Right ventricle myocardium inferior (tissue), 1 donor: ENCODE measurements at places on chromosomes 7 and 10. TPM values are rescaled to one million over a fixed set of nuclear protein-coding genes. Genes with fewer than 3 reads are reported as not detected.

Gene UCN3
- not detected for total RNA-seq

- DNase-seq, result no peak
Observed at GRCh38 chr7:47537716-47538675, 43.9 kb downstream of the TNS3 start.

- no peak for DNase-seq
Observed at GRCh38 chr10:60353519-60354258, 36.0 kb downstream of the ANK3 start.

Gene AKR1C8
- total RNA-seq, result not detected

DNA sequence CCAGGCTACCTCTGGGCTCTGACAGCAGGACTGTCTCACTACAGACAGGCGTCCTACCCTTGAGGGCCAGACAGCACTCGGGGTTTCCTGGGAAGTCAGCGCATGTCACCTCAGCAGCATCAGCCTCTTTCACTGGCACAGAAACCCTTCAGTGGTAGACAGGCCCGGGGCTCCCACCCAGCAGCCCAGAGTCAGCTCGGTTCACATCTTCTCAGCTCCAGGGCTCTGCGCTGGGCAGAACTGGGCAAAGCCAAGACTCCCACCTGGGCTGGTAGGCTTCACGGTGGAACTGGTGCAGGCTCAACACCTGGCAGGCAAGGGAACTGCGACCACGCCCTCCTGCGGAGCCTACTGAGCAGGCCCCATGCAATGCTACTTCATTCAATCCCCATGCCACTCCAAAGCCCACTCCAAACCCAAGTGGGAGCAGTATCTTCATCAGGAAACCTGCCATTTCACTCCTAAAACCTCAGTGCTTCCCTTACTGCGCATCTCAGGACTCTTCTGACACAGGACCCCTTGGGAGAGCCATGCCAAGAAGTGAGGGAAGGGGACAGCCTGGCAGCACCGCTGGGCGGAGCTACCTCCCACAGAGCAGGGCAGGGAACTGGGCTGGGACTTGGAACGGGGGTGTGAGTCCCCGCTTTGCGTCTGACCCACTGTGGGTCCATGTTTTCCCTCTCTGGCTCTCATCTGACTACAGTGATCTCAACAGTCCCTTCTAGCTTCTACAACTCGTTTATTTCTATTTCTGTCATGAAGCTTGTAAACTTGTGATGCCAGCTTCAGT is 60.4 kb downstream of the SCRN1 start:
- no peak for DNase-seq

DNA sequence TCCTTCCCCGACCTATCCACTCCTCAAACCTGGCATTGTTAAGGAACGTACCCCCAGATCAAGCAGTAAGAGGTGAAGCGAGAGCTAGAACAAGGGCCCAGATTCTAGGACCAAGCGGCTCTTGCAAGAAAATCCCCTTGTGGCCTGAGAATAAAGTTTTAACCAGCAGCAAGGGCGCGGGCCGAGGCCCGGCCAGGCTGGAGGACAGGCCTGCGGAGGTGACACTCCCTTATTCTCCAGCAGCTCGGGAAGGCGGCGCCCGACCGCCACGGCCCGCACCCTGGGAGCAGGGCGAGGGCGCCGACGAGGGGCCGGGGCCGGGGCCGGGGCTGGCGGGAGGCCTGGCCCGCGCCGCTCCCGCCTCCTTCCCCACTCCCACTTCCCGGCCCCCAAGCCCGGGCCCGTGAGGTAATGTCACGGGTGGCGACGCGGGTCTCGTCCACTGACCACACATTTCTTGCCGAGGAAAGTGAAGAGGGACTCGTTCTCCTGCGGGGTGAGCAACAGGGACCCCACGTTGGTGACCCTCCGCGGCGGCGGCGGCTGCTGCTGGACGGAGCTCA is 551 bp downstream of the WASL start:
- peak; percentile 80 for DNase-seq

DNA sequence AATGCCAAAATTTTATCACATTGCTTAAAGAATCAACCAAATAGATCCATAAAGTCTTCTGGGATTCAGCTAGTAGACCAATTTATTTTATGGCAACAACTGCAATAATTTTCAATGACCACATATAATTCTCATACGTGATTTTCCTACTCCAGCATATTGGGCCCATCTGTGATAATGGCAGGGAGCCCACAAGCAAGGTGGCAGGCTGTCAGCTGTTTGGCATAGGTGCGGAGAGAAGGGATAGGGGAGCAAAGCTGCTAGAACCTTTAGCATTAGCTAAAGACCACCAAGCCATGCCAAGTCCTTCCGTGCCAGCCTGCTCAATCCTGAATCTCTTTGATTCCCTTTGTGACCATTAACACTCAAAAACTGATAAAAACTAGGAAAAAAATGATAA is 721.2 kb downstream of the XPNPEP1 start:
- DNase-seq, result no peak

Gene TRPV6
- total RNA-seq, result not detected

DNA sequence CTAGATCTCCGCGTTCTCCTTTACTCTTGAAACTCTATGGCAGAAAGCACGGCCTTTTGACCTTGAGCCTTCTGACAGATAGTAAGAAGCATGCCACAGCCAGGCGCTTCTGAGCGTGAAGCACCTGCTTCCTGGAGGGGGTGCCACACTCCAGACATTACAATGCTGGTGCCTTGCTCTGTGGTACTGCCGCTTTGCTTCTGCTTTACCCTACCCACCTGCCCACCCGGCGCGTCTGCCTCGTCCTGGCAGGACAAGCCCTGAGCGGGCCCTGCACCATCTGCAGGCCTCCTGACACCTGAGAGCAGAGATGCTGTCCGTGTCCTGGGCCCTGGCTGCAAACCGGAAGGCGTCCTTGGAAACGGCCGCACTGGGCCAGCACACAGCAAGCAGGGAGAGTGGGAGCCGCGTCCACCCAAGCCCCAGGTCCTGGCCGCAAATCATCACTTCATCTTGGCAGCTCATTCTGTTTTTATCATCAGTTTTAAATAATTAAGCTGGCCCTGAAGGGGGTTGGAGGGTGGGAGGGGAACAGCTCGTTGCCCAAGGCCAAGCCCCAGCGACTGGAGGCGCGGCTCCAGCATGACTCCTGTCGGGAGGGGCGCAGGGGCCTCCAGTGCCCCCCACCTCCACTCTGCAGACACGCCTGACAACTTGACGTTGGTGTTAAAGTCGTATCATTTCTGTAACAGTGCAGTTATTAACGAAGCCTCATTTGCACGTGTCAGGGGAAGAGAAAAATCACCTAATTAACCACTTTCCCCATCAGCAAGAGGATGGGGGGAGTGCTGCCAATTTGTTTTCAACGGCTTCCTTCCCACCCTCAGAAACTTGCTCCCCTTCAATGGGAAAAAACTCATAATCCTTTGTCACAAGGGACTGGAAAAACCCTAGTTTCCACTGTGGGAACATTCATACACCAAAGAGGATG is 132.2 kb downstream of the MAD1L1 start:
- DNase-seq, result no peak

Gene ACBD7
- not detected for total RNA-seq

Gene SLC18A2
- 0.16 TPM for total RNA-seq

DNA sequence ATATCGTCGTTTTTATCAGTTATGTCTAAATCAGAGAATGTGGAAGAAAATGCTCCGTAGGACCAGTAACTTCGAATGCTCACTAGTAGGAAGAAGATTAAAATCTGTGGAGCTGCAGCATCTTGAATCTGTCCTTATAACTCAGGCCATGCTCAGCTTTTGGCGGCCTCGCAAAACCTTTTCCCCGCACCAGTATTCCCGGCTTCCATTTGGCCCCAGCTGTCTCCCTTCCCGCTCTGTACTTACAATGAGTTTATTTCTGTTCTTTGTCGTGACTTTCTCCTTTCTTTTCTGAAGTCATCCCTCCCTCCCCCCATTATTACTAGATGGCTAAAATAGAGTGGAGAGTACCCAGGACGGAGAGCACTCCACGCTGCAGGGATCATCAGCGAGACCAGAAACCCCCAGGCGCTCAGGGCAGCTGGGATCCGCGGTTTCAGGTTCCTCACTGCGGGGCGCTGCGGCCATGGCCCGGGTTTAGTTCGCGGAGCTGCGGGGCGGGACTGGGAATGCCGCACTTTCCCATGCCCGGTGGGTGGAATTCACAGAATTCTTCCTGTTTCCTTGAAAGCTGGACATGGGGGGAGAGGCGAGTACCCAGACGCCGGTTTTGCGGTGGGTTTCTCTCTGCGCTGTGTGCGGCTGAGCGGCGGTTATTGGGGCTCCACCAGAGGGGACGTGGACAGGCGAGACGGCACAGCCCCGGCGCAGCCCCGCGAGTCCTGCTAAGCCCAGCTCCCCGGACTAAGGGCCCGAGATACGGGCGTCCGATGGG is 183.5 kb downstream of the POM121L12 start:
- no peak for DNase-seq

Gene HOGA1
- 15.6 TPM for total RNA-seq

GRCh38 chr10:33478675-33479125 is 144.2 kb upstream of the NRP1 start:
- DNase-seq, result no peak
